ENCODE measurements at places on chromosomes 2 and 18.
A peak's percentile ranks its signal among the peaks of the same experiment; 100 is the strongest.

DNA sequence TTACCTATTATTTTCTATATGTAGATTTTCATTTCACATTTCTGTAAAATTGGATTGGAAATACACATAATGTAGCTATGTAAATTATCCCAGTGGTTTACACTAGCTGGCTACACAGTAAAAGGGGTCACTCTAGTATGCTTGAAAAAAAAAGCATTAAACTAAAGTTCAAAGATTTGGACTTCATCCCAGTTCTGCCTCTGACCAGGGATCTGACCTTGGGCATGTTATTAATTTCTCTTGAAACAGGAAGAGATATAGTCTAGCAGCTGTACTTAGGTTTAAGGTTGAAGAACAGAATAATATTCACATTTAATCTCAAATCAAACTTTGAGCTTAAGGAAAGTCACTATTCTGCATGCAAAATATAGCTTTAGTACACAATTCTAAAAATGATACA lies 64.5 kb upstream of the RPE start:
- peak; percentile 12 for DNase-seq

DNA sequence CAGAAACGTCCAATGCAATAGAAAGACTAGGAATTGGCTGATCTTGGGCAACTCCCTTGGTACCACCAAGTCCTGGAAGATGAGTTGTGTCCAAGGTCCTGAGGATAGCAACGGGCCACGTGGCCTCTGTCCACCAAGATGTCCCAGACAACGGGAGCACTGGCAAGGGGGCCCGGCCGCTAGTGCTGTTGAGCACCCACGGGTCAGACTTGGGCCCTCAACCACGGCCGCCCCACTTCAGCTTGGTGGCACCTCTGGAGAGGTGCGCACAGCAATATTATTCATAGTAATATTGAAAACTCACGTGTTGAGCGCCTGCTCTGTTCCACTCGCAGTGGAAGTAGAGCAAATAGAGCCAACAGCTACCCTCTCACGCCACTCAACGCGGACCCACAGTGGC lies 19.0 kb downstream of the PASK start:
- DNase-seq: no peak

DNA sequence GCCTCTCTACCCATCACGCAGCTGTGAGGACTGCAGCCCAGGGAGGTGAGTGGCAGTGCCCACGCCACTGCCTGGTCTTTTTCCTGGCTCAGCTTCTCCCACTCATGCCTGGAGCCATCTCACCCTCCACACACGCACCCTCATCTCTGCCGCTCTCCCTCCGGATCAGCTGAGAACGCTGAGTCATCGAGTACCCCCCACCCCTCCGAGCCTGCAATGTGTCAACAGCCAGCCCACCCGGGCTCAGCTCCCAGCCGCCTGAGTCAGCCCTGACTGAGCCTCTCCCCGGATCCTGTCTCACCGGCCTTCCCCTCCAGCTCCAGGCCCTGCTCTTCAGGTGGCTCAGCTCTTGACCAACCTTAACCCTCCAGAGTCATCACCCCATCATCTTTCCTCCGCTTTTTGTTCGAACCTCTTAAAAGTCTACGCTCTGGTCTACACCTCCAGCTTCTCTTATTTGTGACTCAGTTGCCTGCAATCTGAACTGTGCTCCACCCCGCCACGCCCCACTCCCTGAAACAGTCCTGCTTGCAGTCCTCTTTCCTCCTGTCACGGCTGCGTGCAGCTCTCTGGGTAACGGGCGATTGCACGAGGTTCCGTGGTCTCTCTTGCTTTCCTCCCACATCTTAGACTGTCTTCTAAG lies 94.4 kb upstream of the ASAP2 start:
- no peak for DNase-seq

- no peak for DNase-seq
Measured at GRCh38 chr2:51071191-51071590, 39.3 kb upstream of the NRXN1 start.

GRCh38 chr2:44477657-44478414 lies 116.1 kb downstream of the CAMKMT start:
- DNase-seq: no peak

GRCh38 chr2:42142547-42143184 lies 26.5 kb upstream of the EML4 start:
- no peak for DNase-seq

- no peak for DNase-seq
Measured at GRCh38 chr18:23269928-23270327, 134.6 kb downstream of the CABLES1 start.

DNA sequence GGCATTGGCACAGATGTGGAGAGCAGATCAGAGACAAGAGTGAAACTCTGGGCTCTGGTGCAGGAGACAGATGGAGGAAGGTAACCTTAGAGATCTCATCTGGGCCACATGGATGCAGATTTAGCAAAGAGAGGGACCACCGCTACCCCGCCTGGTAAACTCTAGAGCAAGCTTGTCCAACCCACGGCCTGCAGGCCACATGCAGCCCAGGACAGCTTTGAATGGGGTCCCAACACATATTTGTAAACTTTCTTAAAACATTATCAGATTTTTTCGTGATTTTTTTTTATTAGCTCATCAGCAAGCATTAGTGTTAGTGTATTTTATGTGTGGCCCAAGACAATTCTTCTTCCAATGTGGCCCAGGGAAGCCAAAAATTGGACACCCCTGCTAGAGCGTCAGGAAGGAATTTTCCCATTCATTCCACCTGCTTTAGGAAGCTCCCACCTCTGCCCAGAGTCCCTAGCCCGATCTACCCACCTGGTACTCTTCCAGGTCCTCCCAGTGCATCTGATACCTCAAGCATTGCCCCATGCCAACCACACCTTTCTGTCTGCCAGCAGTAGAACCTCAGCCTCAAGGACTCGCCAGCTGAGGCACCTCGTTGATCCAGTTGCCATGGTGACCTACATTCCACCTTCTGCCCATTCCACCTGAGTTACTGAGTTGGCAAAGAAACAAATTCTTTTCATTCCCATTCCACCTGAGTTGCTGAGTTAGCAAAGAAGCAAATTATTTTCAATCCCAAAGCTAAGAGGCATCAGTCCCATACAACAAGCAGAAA lies at the start of gene CIB4:
Gene CIB4 (minus strand): TSS at position 586 of the 784 bp plus-strand sequence. CDS start 52 bp downstream, at position 534.
- DNase-seq: no peak

GRCh38 chr18:67771271-67771670 lies 254.8 kb upstream of the DSEL start:
- peak; percentile 5 for DNase-seq
